NCI-H1105 (cell line): ENCODE measurements at places on chromosomes 1 and 21.

GRCh38 chr1:198186916-198187580 lies 30.2 kb downstream of the NEK7 start:
- no peak for DNase-seq

- no peak for DNase-seq
Observed at GRCh38 chr1:59598120-59598440, 216.7 kb upstream of the HOOK1 start.

DNA sequence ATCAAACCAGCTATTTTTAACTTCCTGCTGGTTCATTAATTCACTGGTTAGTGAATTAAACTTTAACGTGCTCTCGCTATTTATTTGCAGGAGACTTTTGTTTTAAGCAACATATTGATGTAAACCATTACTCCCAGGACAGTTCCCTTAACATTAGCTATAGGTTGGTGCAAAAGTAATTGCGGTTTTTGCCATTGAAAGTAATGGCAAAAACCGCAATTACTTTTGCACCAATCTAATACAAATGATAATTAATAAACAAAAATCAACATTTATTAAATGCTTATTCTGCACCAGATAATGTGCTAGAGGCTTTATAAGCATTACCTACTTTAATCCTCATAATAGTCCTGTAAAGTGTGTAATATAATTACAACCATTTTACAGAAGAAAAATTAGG lies 176.5 kb downstream of the NPHP4 start:
- no peak for DNase-seq

DNA sequence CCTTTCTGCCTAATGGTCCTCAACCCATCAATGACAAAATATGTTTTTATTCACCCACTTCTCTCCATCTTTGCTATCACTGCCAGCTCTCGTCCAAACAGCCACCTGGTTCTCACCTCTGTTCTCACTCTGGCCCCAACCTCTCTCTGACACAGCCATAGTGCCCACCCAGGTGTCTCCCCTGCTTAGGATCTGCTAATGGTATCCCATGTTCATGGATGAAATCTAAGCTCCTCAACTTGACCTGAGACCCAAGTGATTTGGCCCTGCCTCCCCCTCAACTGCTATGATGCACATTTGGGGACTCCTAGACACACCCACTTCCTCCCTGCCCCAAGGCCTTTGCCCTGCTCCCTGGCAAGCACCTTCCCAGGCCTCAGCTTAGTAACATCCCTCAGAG lies 25.9 kb downstream of the KIF17 start:
- no peak for DNase-seq

GRCh38 chr1:65471861-65472332 lies 51.4 kb downstream of the LEPR start:
- DNase-seq: no peak
